ENCODE measurements at places on chromosomes 1 and 21.

GRCh38 chr1:180863158-180863775 is 49.4 kb upstream of the KIAA1614 start:
- no peak for DNase-seq

- DNase-seq: no peak
Observed at GRCh38 chr1:101165954-101166353, 70.9 kb upstream of the S1PR1 start.

GRCh38 chr1:230867101-230867902 is 1.0 kb downstream of the C1orf198 start:
- DNase-seq: no peak

GRCh38 chr1:98698625-98699024 is 37.1 kb downstream of the SNX7 start:
- no peak for DNase-seq

- DNase-seq: no peak
Observed at GRCh38 chr1:82795508-82796149, 994.9 kb downstream of the ADGRL2 start.

- DNase-seq: no peak
Observed at GRCh38 chr1:245786948-245787347, 632.2 kb downstream of the KIF26B start.

DNA sequence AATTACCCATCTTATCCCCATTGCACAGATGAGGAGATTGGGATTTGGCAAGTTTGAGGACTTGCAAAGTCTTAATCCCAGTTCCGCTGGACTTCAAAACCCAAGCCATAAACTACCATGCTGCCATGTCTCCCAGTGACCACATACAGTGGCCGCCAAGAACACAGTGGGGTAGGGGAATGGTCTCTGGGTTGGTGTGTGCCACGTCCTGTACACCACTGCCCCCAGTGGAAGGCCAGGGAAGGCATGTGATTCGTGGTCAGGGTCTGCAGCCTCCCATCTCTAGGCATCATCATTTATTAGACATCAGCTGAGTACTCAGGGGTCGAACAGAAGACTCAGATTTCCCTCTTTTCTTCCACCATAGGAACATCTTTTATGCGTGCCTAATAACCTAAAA is 76.0 kb downstream of the MAN1C1 start:
- DNase-seq: no peak

DNA sequence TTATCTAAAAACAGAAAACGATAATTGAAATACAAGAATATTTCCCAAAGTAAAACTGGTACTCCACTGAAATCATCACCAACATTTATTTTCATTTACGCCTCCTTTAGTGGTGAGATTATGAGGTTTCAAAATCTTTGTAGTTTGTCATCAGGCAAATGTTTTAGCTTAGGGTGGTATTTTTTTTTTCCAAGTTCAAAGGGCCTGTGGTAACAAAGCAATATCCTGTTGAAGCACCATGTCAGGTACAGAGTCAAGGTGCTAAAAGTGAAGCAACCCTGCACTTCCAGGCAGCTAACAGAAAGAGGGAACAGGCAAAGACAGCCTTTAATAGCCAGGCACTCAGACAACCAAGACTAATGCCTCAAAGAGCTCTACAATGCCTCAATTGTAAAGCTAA is 89.2 kb downstream of the JAK1 start:
- DNase-seq: no peak

DNA sequence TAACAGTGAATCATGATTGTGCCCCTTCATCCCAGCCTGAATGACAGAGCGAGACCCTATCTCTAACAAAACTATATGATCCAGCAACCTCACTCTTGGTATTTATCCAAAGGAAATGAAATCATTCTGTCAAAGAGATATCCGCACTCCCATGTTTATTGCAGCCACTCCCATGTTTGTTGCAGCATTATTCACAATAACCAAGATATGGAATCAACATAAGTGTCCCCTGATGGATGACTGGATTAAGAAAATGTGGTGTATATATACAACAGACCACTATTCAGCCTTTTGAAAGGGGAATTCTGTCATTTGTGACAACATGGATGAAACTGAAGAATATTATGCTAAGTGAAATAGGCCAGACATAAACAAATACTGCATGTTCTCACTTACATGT is 44.4 kb downstream of the TRMT1L start:
- DNase-seq: no peak

GRCh38 chr1:84001501-84001900 is 2.6 kb upstream of the TTLL7 start:
- no peak for DNase-seq

GRCh38 chr1:37795340-37796125 is 1.9 kb downstream of the MANEAL start:
- DNase-seq: no peak

GRCh38 chr21:18369115-18369514 is 34.5 kb downstream of the TMPRSS15 start:
- no peak for DNase-seq

DNA sequence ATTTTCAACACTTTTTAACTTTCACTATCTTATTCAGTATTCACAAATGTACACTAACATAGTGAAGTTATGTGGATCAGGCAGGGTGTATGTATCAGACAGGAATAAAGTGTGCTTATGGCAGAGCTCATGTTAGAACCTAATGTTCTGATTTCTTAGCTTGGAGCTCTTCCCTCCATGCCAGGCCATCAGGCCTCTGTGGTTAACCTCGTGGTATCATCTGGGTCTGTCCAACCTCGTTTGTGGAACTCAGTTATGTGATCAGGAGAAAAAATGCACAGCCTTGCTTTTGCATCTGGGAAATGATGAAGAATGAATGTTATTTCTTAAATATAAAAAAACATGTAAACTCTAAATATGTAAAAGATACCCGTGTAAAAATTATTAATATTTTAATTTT is 86.9 kb downstream of the MPZL1 start:
- no peak for DNase-seq

- peak; percentile 71 for DNase-seq
Observed at GRCh38 chr1:59765011-59765730, 49.6 kb upstream of the HOOK1 start.

- DNase-seq: no peak
Observed at GRCh38 chr1:234253732-234254131, 119.5 kb upstream of the COA6 start.

- DNase-seq: no peak
Observed at GRCh38 chr1:119893827-119894700, 2.3 kb downstream of the ADAM30 start.

DNA sequence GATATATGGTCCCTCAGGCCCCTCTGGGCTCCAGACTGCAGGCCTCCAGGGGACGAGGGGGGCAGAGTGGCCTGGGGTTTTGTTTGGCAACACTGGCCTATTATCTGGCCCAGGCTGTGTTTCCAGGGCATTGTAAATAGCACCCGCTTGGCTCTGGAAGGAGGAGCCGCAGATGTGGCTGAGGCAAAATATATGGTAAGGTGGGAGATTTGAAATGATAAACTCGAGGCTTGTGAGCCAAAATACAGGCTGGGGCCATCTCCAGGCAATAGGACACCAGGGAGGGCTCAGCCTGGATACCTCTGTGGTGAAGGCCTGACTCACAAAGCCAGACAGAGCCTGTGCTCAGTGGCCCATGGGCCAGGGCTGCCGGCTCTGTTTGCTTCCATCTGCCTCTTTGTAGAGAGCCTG is 14.0 kb downstream of the NAV1 start:
- no peak for DNase-seq

- no peak for DNase-seq
Observed at GRCh38 chr1:218030846-218031245, 254.2 kb upstream of the RRP15 start.

DNA sequence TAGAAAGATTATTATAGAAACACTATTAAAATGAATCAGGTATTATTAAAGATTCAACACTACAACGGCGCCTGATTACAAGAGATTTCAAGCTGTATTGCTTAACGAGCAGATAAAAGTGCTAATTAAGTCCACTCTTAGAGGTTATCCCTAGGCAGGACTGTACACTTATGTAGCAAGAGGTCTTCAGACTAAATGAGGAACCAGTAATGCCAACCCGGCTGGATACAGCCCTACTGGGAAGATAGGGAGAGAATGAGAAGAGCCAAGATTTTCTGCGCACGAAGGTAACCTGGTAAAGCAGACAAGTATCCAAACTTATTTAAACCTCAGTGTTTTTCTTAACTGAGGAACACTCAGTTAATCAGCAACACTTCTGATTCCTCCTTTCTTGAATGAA is 115.7 kb upstream of the HIVEP3 start:
- no peak for DNase-seq

DNA sequence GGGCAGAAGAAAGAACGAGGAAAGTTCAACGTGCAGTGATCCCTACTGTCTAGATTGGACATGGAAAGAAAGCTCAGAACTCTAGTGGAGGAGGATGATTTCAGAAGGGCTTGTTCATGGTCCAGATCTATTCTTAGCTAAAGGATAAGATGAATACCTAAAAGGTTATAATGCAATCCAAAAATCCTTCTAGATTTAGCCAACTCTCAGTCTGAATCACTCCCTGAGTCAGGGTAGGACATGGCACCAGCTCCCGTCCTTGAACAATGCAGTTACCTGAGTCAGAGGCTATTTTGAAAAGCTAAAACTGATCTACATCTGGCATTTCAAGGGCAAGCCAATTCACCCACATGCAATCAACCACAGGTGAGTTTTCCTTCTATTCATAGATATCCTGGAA is 38.8 kb upstream of the HIVEP3 start:
- DNase-seq: peak; percentile 68

- DNase-seq: no peak
Observed at GRCh38 chr1:103142461-103142860, 34.1 kb upstream of the COL11A1 start.

- peak; percentile 73 for DNase-seq
Observed at GRCh38 chr1:232462213-232462612, 167.7 kb downstream of the SIPA1L2 start.

DNA sequence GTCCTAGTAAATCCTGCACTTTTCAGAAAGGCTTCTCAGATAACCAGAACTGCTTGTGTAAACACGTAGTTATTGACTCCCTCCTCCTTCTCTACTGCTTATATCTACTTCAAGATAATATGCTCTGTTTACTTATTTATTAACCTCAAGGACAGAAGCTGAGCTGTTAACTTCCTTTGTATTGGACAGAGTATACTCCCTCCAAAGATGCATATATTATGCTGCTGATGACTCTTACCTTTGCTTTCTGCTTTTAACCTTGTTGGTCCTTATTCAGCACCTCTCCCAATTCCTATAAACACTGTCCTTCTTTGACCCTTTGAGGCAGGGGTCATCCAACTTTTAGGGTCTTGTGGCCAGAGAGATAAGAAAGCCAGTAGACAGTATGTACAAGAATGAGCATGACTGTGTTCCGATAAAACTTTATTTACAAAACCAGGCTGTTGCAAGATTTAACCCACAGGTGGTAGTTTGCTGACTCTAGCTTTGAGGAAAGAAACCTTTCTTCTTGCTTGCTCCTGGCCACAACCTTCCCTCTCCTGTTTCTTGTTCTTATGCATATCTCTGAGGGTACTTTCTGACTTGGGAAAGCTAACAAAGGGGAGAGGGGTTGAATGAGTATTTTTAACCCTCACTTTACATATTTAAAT is 4.9 kb downstream of the TPM3 start:
- no peak for DNase-seq

DNA sequence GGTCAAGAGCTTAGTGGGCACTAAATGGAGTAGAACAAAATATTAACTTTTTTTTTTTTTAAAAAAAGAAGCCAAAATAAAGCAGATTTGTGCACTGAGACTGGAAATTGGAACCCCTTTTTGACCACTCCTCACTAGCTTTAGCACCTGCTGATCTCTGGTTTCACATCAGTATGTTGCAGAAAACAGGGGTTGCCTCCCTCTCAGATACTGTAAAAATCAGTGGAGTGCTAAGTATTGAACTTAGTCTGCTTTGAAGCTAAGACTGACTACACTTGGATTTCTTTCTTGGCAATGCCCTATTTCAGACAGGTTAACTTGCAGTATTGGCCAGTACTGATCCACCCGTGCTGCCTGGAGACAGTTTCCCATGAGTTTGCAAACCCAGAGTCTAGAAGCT is 2.7 kb upstream of the KIAA0040 start:
- DNase-seq: no peak

GRCh38 chr1:160519642-160520435 is 3.2 kb downstream of the SLAMF6 start:
- no peak for DNase-seq

- no peak for DNase-seq
Observed at GRCh38 chr1:150557065-150557600, 7.9 kb downstream of the ADAMTSL4 start.

GRCh38 chr1:183884526-183884925 is 79.6 kb downstream of the RGL1 start:
- DNase-seq: no peak

DNA sequence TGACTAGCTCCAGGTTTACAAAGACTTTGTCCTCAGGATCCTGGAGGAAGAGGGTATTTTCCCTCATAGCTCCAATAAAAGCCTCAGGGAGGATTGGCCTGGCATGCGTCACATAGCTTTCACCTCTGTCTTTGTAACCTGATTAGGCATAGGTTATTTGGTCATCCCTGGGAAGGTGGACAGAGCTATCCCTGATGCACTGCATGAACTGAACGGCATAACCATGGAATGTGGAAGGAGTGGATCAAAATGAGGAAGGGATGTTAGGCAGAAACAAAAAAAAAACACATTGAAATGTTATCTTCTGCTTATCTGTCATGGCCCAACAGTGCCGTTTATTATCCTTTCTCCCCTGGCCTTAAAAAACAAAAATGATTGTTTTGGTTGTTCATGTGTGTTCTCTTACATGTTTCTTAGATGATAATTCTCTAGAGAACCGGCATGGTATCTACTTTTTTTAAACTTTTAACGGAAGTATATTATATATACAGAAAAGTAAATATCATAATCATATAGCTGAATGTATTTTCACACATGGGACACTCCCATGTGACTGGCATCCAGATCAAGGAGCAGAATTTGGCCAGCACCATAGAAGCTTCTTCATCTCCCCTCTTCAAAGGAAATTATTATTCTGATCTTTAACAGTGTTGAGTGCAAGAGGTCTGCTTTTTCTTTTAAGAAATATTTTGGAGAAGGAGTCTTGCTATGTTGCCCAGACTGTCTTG is 85.3 kb downstream of the RPS6KC1 start:
- DNase-seq: no peak

GRCh38 chr1:62926681-62927252 is 142.8 kb downstream of the ATG4C start:
- no peak for DNase-seq

- no peak for DNase-seq
Observed at GRCh38 chr1:67614511-67614934, 70.5 kb upstream of the GADD45A start.

DNA sequence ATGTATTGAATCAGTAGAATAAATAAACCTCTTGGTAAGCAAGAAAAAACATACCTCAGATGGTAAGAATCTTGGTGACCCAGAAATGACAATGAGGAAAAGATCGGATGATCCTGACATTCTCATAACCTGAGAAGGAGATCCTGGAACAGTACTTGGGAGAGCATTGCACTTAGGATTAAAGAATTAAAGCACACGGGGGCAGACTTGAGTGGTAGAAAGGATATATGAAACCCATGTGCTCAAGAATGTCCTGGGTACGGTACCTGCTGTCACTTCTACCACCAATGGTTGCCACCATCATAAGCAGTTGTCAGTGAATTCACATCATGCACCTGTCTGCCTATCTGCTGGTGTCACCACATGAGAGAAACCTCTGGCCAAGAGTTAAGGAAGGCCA is 108.9 kb upstream of the GJB5 start:
- no peak for DNase-seq

- DNase-seq: no peak
Observed at GRCh38 chr21:16912075-16912474, 600.8 kb upstream of the CXADR start.

GRCh38 chr1:228349701-228350171 is 56.9 kb downstream of the TRIM11 start:
- no peak for DNase-seq

GRCh38 chr1:186518822-186519381 is 58.0 kb upstream of the PDC start:
- no peak for DNase-seq

GRCh38 chr1:187809549-187809948 is 980.8 kb downstream of the PLA2G4A start:
- DNase-seq: no peak

Measured in epithelial cell of prostate (primary cell).